ENCODE measurements at places on chromosomes 1 and 21.

- no peak for DNase-seq
Measured at GRCh38 chr1:84298684-84299535, 2.6 kb upstream of the SAMD13 start.

GRCh38 chr21:38806942-38807284 lies 1.2 kb downstream of the ETS2 start:
- DNase-seq, result no peak

DNA sequence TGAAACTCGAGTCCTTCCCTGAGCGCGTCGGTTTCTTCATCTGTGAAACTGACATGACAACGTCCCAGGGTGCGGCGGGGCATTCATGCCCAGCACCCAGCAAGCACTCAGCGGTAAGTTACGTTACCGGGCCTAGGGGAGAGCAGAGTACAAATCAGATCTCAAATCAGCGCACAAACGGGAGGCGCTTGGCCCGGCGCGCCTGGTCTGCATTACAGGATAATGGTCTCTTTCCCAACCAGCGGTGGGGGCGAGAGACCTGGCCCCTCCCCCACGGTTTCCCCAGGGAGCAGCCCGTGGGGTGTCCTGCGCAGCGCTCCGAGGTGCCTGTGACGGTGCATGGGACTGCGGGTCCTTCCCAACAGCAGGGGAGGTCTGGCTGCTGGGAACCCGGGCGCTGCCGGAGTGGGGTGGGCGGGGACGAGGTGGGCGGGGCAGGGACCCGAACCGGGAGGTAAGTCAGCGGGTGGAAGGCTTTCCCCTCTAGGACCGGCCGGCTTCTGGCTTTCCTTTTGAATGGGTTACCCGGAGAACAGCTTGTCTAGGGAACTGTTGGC lies 1.0 kb downstream of the TMEM51 start:
- DNase-seq, result no peak

GRCh38 chr1:209355415-209355814 lies 228.1 kb upstream of the CAMK1G start:
- DNase-seq, result no peak

GRCh38 chr21:15279482-15279881 lies 214.7 kb upstream of the NRIP1 start:
- no peak for DNase-seq

DNA sequence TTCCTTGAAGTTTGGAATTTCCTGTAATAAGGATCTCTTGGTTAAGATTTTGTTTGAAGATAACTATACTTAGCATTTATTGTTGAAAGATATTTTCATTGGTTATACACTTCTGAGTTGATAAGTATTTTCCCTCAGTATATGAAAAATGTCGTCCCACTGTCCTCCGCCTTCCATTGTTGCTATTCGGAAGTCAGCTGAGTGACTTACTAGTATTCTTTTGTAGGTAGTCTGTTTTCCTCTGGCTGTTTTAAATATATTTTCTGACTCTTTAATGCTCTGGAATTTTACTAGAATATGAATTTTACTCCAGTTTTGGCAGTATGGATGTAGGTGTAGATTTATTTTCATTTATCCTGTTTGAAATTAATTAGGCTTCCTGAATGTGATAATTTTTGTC lies 498.7 kb upstream of the NFIA start:
- DNase-seq, result no peak

DNA sequence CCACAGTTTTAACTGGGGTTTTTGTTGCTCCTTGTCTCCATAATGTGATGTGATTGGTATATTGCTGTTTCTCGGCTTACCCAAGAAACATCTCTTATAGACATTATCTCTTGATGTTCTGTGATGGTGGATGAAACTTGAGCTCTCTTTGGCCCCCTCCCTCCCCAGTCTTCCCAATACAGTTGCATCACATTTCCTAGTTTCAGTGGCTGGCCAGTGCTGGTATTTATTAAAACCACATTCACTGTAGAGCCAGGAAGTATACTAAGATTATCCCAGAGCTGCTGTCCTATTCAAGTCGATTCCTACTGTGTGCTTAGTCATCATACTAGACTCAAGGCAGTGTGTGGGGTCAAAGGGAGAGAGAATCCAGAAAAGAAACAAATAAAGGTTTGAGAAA lies 244.4 kb downstream of the KAZN start:
- no peak for DNase-seq

All from stimulated activated CD8-positive, alpha-beta memory T cell treated with anti-CD3 and anti-CD28 coated beads, Interleukin-4, amount 100 ng/mL, for 1 hour (primary cell).